ENCODE measurements at places on chromosomes 5 and 9.

DNA sequence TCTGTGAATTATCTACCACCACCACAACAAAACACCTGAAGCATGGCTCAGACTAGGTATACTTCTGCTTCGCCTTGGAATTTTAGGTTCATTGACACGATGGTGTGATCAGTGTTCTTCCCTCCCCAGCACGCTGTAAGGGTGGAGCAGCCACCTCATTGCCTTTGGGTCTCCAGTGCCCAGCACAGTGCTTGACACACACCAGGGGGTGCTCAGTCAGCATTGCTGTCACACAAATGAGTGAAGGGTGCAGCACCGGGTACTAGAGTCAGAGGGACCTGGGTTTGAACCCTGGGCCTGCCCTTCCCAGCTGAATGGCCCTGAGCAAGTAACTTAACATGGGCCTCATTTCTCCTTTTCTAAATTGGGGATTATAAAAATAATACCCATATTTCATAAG, 9.9 kb upstream of the ANGPTL2 start:
- DNase-seq: no peak

- no peak for DNase-seq
Observed at GRCh38 chr5:138844812-138845513, 30.2 kb downstream of the LRRTM2 start.

DNA sequence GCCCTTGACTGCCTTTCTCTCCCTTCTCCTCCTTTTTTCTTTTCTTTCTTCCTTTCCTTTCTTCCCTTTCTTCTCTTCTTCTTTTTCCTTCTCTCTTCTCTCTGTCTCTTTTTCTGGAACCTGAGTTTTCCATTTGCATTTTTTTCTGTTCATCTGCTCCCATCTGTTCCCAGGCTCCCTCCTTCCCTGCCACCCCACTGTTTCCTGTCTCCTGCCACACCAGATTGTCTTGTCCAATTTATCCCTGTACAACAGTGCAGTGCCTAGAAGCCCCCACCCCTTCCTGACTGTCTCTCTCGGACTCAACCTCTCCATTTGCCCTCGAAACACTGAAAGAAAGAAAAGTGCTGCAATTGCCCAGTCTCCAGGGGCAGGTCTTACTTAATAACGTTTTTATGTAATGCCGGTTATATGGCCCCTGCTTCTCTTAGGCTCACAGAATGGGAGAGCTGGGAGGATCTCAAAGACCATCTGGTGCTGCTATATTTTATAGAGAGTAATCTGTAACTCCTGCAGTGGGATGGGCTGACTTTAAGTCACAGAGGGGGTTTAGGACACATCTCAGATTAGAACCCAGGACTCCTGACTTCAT, 101.4 kb downstream of the RALGPS1 start:
- no peak for DNase-seq

DNA sequence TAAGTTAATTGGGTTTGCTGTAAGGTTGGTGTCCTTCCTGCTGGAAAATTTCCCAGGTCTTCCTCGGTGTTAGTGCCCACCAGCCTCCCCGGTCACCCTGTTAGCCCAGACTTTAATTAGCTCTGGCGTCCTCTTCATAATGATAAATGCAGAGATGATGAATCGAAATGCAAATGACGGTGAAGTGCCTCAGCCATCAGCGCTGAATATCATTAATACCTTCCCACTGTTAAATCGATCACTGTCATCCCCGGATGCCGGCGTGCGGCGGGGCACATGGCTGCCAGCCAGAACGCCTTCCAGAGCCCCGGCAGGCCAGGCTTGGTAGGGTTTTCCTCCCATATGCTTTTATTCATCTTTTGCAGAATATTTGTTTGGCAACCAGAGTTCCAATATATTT, 204.5 kb downstream of the IRX2 start:
- DNase-seq: no peak

DNA sequence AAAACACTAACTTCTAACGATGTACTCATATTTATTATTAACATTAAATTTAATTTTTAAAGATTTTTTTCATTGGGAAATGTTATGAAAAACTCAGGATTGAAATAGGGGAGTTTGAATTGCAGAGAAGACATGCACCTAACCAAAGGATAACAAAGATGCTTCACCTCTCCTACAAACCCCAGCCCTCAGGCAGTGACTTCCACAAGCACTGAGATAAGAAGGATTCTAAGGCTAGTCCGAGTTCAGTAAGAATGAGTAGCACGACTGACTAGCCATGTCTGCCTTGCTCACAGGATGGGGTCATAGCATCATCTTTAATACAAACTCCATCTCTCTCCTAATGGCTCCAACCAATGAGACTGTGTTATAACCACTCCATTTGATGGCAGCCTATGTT, 7.1 kb upstream of the OR5C1 start:
- no peak for DNase-seq

GRCh38 chr5:118989816-118990215, 1.5 kb upstream of the DTWD2 start:
- no peak for DNase-seq

DNA sequence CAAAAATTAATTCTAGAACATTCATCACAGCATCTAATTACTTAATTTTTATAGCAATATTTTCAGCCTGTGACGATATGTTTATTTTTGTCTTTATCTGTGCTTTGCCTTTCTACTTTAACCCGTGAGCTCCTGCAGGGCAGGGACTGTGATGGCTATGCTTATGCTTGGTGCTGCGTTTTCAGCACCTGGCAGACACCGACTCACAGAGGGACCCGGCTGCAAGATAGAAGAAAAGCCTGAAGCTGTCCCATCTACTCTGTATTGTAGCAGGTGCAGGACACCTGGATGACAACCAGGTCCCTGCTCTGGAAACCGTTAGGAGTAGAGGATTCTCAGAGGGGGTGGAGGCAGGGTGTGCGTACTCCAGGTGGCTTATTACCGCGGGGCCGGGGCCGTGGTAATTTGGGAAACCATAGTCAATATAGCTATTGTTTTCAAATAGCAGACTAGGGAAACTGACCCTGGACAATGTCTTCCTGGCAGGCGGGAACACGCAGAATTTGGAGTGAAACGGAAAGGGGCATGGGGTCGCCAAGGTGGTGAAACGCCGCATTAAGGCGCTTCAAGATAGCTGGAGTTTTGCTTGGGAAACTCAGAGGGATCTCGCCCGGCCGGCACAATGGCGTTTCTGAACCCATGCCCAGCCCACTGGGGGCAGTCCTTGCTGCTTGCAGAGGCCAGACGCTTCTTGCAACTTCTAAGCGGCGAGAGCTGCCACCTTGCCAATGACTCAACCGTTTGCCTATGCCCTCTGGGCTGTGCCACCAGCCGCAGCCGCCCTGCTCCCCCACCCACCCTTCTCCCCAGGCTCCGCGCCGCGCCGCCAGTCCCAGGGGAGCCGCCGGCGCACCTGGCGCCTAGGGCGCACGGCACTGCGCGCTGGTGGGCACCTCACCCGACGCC, 140.1 kb upstream of the PALM2AKAP2 start:
- DNase-seq: no peak

- no peak for DNase-seq
Observed at GRCh38 chr5:135650081-135650480, 71.3 kb upstream of the CXCL14 start.

GRCh38 chr5:68331192-68332079, 115.9 kb downstream of the PIK3R1 start:
- DNase-seq: no peak

- DNase-seq: no peak
Observed at GRCh38 chr5:39570403-39571027, 145.7 kb upstream of the DAB2 start.

- DNase-seq: no peak
Observed at GRCh38 chr5:147093138-147093537, 141.7 kb upstream of the STK32A start.

DNA sequence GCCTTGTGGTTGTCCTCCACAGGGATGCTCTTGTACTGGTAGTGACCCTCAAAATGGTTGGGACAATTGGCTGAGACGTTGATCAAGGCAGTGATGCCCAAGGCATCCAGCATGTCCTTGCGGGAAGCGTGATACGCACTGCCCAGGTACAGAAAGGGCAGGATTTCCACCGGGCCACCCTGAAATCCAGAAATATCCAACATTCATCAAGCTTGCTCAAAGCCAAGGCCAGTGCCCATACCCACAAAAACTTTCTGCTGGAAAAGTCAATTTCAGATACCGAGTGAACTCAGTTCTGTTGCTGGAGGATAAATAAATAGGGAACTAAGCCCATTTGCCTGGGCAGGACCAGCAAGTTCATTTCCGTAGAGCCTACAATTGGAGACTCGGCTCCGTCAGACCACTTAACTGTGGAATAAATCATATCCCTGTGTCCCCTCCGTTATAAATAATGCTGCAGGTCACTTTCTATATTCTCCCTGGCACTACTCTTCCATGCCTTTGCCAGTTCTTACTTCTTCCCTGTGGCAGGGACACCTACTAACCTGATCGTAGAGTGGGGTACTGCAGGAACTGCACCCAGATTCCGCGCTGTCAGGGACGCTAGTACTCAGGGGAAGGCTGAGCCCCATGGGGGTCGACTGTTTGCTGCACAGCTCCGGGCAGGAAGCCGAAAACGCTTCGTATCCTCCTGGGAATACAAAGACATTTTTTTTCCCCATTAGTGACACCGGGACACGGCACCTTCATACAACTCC, 1.2 kb downstream of the DUSP1 start:
- peak; percentile 55 for DNase-seq

DNA sequence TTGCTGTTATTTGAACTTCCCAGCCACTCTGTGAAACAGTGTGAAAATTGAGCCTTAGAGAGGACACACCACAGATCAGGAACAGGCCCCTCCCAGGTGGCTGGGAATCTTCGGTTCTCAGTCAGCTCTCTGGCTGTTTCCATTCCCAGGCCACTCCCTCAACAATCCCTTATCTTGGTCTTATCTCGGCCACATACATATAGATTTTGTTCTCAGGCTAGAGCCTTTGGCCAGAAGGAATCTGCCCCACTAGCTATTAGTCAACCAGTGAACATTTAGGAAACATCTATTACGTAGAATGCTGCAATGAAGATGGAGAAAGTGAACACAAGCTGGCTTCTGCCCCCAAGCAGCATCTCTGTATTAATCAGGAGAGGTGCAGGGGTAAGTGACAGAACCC, 21.0 kb upstream of the WWC1 start:
- DNase-seq: no peak

GRCh38 chr5:107418902-107419301, 251.8 kb downstream of the EFNA5 start:
- no peak for DNase-seq

DNA sequence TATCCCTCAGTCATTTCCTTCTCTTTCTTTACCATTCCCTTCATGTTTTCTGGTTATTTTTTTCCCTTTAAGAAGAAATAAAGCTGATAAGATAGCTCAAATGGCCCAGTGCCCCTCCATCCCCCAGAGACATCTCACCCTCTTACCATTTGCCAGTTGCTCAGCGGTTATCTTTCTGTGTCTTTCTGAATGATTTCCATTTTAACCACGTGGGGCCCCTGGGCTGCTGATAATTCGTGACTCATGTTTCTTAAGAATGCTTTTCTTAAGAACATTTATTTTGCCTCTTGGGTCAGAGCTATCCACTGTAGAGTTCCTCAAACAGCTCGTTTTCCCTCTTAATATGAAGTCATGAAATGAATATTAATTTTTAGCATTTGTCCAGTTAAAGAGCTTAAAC, 147.8 kb downstream of the MAST4 start:
- no peak for DNase-seq

DNA sequence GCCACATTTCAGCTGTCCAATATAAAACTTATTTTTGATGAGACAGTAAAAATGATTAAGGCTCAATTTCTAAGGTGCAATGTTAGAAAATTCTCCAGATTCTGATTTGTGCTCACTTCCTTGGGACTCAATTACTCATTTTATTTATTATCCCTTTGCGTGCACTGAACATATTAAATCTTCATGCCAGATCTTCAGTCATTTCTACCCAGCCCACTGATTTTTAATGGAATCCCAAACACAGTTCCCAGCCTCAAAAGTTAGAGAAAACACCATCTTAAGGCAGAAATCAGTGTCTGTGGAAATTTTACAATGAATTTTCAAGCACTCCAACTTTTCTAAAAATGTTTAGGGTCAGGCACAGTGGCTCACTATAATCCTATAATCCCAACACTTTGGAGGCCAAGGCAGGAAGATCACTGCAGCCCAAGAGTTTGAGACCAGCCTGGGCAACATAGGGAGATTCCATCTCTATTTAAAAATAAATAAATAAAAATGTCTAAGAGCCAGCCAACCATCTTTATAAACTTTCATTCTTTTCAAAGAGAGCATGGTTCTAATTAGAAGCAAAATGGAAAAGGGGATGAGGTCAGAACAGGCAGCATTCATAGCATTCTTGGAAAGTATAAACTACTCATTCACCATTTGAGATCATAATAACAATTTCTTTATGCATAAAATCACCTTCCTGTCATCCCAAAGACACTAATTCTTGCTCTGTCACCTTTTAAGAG, 53.7 kb downstream of the TLE1 start:
- no peak for DNase-seq

DNA sequence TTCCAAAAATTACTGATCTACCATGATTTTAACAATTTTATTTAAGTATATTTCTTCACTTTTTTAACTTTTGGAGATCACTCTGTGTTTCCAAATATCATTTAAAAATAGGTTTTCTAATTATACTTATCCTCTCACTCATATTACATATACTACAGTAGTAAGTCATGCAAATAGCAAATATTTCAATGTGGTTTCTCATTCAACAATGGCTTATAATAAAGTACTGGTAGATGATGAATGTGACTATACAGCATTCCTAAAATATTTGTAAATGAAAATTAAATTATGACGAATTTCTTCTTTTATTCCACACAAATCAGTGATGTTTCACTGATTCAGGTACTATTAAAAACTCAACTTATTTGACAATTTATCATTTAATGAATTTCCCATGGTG, 176.3 kb upstream of the MEF2C start:
- DNase-seq: no peak

DNA sequence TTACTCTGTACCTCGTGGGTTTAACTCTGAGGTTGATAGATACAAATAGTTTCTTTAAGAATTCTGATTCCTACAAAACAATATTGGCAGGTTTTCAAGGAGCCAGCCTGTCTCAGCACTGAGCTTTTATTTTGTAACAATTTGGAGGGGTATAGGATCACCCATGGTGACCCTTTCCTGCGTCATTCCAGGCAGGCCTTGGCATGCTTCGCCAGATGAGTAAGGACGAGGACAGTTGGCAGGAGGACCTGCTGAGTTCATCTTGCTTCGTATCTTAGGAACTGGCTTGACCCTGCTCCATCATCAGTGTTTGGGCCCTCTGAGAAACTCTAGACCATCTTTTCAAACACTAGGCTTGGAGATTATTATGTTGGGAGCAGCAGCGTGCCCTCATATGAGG, 17.9 kb downstream of the ZNF462 start:
- DNase-seq: no peak

- no peak for DNase-seq
Observed at GRCh38 chr5:146825033-146825432, 53.5 kb downstream of the PPP2R2B start.

DNA sequence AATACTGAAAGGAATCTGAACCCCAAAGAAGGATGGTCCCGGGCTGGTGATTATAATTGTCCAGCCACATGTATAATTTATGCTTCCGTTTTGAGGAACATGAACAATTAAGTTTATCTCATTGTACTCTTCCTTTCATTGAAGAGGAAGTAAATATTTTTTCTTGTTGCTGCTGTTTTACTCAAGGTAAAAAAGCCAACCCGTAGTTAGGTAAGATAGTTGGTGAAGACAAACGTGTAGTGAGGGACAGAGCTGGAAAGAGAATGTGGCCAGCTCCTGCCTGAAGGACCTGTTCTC, 5.1 kb downstream of the RCL1 start:
- no peak for DNase-seq
